ENCODE measurements at places on chromosomes 12 and 14. TPM values are rescaled to one million over a fixed set of nuclear protein-coding genes. Genes with fewer than 3 reads are reported as not detected.

The WIF1 gene
- 0.98 TPM for total RNA-seq

The GUCY2C gene
- under 0.01 TPM for total RNA-seq

The OVCH1 gene
- 0.25 TPM for total RNA-seq

The AMHR2 gene
- total RNA-seq: not detected

The MUCL1 gene
- total RNA-seq: not detected
